ENCODE measurements at places on chromosomes 6 and 20.

DNA sequence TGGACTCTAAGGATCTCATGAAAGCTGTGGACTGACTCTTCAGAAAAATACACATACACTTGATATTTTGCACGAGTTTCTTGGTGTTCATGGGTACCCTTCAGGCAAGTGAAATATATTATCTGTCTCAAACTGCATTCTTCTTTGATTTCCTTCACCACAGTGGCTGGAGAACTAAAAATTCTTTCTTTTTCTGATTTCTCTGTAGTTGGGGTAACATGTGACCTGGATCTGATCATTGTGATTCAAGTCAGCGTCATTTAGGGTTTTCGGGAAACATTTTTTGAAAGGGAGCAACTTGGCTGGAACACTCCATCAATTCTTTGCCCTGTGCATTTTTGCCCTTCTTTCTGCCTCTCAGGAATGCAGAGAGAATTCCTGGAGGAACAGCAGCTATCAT, 205.8 kb downstream of the OR2B2 start:
- no peak for DNase-seq

DNA sequence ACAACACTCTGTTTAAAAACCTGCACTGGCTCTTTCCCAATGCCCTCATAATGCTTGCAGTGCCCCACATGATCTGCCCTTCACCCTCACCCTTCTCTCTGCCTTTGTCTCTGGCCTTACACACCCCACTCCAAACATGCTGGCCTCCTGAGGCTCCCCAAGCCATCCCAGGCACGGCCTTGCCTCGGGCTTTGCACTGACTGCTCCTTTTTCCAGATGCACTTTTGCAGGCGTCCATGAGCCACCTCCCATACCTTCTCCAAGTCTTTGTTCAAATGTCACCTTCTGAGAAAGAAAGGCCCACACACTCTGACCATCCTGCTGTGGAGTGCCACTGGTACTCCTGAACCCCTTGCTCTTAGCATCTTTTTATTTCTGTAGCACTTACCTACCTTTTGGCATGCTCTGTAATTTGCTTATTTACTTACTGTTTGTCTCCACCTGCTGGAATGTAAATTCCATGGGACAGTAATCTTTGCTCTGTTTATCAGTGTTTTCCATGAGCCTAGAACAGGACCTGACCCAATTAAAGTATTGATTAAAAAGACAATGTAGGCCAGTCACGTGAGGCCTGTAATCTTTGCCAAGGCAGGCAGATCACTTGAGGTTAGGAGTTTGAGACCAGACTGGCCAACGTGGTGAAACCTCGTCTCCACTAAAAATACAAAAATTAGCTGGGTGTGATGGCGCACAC, 30.7 kb downstream of the GFRA4 start:
- DNase-seq = no peak

GRCh38 chr6:154165478-154165877, 126.4 kb downstream of the OPRM1 start:
- DNase-seq = no peak

- peak; percentile 11 for DNase-seq
These were observed 3.3 kb downstream of the TM9SF4 start for GRCh38 chr20:32112841-32113240.

- no peak for DNase-seq
These were observed 241.4 kb downstream of the EPHA7 start for GRCh38 chr6:93177918-93178317.

- no peak for DNase-seq
These were observed 289.7 kb downstream of the KCNQ5 start for GRCh38 chr6:72911463-72912155.

DNA sequence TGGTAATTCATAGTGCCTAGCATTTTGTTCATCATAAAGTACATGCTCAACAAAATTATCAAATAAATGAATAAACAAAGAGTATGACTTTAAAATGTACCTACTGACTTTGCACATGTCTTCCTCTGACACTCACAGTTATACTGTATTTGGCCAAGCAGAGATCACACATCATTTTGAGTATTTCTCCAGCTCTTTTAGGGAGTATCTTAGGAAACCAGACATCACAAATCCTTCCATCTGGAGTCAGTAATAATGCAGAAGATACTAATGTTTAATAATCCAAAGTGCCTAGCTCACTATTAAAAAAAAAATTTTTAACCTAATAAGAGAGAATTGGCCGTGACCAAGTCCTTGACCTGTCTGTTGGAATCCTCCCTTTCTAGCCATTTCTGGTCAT, 154.6 kb downstream of the ZNF217 start:
- DNase-seq = no peak

GRCh38 chr6:97469451-97469850, 186.4 kb upstream of the MMS22L start:
- no peak for DNase-seq

GRCh38 chr6:63023726-63024125, 187.5 kb upstream of the FKBP1C start:
- no peak for DNase-seq

- DNase-seq = no peak
These were observed 17.6 kb downstream of the NTSR1 start for GRCh38 chr20:62726276-62726675.

GRCh38 chr6:16754876-16755275, 6.4 kb downstream of the ATXN1 start:
- DNase-seq = no peak

- DNase-seq = no peak
These were observed 1.5 kb upstream of the GRIK2 start for GRCh38 chr6:101391772-101392585.

DNA sequence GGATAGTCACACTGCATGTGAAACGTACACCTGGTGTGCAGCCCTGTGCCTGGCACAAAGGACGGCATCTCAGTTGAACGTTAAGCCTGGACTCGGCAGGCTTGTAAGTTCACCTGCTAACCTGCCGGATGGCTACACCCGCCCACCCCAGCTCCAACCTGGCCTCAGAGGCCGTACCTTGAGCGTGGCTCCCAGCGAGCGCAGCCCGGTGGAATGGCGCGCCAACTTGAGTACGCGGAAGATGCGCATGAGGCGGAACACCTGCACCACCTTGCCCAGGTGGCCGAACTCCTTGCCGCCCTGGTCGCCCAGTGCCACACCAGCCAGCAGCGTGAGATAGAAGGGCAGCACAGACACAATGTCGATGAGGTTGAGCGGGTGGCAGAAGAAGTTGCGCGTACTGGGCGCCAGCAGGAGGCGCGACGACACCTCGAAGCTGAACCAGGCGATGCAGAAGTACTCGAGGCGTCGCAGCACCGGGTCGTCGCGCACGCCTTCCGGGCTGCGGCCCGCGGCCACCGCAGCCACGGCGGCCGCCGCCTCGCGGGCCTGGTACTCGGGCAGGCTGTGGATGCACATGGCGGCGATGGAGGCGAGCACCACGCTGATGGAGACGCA, 3.3 kb downstream of the KCNS1 start:
- DNase-seq = peak; percentile 44

DNA sequence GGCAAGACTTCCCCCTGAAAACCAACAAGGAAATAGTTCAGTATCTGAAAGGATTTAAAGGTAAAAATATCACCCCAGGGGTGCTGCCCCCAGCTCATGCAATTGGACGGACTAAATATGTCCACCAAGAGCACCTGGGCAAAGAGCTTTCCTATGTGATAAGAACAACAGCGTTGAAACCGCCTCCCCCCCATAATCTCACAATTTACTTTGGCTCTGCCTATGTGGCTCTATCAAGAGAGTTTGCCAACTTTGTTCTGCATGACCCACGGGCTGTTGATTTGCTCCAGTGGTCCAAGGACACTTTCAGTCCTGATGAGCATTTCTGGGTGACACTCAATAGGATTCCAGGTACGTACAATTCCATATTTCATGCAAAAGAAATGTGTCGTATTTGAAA, 35.8 kb downstream of the GCNT2 start:
- no peak for DNase-seq

DNA sequence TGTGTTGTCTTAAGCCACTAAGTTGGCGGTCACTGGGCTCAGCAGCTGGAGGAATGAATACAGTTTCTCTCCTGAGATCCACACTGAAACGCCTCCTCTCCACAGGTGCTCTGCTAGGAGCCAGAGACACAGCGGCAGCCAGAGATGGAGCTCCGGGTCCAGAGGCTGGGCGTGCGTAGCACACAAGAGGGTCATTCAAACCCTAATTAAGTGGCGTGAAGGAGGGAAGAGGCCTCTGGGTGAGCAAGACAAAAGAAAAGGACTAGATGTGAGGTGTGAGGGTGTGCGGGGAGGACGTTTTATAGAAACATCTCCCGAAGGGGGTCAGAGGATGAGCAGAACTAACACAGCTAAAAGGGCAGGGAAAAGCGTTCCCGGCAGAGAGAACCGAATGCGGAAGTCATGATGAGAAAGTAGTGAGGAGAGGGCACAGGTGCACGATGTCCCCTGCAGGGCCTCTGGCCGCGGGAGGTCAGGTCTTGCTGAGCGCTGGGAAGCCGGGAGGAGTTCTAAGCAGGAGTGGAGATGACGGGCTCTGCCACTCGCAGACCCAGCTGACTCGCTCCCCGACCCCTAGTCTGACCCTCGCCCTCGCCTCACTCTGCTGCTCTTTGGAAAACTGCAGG, 54.4 kb downstream of the BMP7 start:
- no peak for DNase-seq

DNA sequence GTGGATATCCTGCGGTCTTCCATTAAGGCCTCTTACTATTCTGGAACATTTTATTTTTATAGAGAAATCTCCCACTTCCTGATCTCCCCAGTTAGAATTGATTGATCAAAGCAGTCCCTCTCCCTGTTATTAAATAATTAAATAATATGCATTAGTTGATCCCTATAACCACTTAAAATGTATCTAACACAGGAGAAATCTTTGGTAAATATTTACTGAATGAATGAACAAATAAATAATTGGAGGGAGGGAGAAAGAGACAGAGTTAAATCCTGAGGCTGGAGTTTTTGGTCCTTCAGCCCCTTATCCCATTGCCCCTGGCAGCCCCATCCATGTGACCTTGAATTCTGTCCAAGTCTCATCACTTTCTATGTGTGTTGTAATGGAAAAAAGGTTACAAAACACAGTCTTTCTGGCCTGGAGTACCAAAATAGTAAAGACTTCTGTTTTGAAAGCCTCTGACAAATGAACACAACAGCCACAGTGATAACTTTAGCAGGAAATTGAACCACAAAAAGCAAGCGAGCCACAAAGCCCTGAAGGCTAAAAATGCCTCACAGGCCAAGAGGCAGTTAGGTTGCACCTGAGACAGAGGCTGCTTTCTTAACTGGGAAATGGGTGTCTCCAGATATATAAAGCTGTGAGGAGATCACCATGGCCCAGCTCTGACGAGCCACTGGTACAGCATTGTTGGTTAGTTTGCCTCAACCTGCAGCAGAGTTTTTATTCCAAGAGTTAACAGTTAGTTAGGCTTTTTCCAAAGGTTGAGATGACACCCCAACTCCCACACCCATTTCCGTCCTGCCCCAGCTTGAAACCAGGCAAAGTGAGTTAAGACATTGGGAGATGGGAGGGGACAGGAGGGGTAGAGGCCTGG, 11.3 kb downstream of the NT5E start:
- peak; percentile 42 for DNase-seq

DNA sequence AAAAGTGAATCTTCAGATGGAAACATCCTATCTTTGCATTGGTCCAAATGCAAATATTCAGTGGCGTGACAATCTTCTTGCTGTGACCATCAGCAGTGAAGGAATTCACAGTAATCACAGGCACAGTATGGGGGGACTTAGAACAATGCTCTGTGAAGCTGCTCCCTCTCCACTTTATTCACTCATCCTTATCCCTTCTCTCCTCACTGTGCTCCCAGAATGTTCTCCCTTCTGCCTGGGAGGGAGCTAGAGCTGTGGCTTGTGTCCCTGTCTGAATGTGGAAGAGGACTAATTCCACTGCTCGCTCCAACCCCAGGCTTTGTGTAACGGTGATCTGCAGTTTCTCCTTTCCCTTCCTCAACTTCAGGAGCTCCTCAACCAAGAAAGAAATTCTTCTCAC, 243.7 kb downstream of the ALDH8A1 start:
- no peak for DNase-seq

DNA sequence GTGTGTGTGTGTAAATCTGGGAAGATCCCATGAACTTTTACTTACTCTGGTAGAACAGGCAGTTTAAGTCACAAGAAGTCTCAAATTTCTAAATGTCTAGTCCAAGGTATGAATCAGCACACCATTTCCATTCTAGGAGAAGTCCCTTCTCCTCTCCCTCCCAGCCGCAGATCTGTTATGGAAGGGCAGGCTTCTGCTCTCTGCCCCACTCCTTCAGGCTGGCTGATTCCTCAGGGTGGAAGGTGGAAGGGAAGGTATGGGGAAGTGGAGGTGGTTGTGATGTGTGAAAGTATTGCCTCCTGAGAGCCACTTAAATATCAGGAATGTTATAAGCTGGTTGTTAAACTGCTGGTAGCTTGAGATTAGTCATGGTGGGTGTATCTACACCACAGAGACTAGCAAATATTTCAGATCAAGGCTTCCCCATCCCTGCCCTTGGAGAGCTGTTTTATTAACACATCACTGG, 44.5 kb upstream of the LAMA4 start:
- DNase-seq = no peak

DNA sequence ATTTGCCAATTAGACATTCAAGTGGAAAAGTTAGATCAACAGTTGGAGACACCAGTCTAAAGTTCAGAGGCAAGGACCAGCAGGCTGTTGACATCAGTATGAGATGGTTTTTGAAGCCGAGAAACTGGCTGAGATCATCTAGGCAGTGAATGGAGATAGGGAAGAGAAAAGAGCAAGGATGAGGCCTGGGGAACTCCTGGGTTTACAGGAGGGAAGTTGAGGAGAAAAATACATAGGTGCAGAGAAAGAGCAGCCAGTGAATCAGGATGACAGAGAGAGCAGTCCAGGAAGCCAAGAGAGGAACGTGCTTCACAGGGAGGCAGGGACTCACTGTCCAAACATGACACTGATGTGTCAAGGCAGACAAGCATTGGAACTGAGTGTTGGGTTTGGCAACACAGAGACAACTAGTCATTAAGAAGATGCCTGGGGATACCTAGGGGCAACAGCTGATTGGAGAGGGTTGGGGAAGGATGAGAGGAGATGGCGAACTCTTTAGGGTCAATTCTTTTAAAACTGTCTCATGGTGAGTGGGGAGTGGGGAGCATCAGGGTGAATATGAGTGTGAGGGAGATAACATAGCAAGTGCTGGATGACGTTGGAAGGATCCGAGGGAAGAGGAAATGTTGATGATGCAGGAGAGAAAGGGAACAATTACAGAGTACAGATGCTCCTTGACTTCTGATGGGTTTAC, 13.2 kb upstream of the SALL4 start:
- no peak for DNase-seq

All from CD4-positive, alpha-beta T cell treated with Interleukin-2 at 100 ng/mL for 4 hours (primary cell).